T47D (cell line): ENCODE measurements at places on chromosomes 13 and 19.

GRCh38 chr19:29484876-29485275 lies 40.9 kb upstream of the VSTM2B start:
- DNase-seq = no peak

GRCh38 chr13:99812625-99813024 lies 158.9 kb downstream of the ZIC5 start:
- DNase-seq = no peak

GRCh38 chr13:46613409-46614049 lies 60.6 kb downstream of the LRCH1 start:
- no peak for DNase-seq

DNA sequence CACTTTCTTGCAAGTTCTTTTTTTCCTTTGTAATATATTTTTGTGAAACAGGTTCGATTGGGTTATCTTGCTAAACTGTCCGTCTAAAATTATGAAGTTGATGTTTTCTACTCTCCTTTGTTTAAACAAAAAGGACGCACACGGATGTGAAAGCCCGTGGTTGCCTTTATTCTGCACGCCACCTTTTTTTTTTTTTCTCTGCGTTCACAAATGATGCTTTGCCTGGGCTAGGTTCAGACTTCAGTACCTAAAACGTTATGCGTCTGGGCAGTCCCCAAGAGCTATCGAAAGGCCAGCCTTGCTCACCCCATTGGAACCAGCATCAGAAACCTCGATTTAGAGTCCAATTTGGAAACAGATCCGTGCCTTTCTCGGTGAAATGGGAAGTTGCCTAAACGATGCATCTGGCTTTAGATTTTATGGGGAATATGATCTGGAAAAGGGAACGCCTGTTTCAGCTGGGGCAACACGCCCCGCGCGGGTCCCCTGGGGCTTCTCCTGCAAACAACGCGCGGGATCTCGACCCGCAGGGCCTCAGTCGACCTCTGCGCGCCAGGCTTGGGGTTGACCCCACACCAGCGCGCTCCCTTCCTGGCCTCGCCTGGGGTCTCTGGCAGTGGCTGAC lies 113.9 kb downstream of the KCNRG start:
- DNase-seq = no peak

DNA sequence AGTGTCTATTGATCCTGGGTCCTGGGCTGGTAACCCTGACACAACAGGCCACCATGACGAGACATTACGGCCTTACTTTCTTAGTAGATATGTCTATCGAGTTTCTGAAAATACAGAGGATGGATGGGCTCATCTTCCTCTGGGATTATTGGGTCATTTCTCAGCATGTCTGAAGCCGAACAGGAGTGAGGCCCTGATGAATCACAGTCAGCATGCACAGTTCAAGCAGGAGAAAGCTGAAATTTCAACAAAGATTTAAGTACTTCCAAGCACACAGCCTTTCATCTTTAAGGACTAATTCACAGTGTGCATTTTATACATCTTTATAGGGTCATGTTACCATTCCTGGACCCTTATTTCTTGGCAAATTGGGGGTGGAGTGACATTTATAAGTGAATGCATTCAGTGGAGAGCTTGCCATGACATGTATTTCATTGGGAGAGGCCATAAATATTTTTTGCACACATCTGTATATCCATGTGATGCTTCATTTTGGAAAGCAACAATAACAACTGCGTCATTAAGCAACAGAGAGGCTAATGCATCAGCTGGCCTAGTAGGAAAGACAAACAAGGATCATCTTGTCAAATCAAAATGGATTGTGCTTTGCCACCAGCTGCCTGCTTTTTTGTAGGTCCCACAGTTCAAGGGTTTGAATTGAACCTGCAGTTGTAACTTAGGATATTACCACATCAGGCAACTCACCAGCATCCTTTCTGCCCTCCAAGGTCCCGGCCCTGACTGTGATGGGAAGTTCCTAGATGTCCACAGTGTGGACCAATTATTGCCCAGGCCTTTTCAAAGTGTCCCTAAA lies 143.5 kb downstream of the DNAJC15 start:
- DNase-seq = no peak

DNA sequence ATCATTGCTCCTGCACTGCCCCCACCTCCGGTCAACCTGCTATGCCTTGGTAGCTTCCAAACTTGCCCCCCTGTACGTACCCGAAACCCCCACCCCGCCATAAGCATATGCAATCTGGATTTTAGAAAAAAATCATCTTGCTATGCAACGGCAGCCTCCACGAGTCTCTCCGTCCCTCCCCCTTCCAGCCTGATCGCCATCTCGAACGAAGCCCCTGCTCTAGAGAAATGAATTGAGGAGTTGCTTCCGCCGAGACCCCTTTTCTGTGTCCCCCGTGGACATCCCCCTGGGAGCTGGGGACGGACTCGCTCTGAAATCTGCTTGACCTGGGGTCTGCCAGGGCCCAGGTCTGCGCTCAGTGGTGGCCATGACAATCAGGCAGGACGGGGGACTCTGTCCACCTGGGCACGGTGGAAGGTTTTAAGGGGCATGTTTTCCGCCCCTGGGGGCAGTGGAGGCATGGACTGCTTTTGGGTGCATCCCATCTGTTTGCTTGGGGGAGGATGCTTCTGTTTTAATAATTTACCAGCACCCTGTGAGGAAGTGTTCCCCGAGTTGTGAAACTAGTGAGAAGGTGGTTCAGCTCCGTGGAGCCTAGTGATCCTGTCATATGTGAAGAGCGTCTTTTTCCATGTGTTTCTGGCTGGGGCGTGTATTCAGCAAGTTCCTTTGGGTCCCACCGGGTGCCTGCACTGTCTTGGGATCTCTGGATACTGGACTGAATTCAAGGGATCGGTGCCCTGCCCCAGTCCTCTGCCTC lies 1.0 kb downstream of the KDM4B start:
- peak; percentile 25 for DNase-seq

DNA sequence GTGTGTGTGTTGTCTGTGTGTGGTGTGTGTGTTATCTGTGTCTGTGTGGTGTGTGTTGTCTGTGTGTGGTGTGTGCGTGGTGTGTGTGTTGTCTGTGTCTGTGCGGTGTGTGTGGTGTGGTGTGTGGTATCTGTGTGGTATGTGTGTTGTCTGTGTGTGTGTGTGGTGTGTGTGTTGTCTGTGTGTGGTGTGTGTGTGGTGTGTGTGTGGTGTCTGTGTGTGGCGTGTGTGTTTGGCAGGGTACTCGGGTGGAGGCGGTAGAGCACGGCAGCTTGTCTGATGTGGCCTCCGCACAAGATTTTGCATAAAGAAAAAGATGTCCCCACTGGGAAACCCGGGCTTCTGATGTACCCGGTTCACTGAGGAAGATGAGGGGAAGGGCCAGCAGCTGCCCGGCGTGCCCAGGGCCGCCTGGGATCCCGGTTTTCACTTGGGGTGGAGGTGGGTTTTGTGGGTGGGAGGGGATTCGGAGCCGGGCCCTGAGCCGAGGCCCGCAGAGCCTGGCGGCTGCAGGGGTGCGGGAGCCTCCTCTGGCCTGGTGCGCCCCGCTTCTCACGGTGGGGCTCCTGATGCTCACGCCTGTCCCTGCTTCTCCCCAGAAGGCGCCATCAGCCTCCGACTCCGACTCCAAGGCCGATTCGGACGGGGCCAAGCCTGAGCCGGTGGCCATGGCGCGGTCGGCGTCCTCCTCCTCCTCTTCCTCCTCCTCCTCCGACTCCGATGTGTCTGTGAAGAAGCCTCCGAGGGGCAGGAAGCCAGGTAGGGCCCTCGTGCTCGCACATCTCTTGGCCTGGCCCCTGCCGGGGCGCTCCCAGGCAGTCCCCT lies 21.2 kb downstream of the HDGFL2 start:
- no peak for DNase-seq

GRCh38 chr13:21613791-21614190 lies 9.8 kb upstream of the MICU2 start:
- no peak for DNase-seq

DNA sequence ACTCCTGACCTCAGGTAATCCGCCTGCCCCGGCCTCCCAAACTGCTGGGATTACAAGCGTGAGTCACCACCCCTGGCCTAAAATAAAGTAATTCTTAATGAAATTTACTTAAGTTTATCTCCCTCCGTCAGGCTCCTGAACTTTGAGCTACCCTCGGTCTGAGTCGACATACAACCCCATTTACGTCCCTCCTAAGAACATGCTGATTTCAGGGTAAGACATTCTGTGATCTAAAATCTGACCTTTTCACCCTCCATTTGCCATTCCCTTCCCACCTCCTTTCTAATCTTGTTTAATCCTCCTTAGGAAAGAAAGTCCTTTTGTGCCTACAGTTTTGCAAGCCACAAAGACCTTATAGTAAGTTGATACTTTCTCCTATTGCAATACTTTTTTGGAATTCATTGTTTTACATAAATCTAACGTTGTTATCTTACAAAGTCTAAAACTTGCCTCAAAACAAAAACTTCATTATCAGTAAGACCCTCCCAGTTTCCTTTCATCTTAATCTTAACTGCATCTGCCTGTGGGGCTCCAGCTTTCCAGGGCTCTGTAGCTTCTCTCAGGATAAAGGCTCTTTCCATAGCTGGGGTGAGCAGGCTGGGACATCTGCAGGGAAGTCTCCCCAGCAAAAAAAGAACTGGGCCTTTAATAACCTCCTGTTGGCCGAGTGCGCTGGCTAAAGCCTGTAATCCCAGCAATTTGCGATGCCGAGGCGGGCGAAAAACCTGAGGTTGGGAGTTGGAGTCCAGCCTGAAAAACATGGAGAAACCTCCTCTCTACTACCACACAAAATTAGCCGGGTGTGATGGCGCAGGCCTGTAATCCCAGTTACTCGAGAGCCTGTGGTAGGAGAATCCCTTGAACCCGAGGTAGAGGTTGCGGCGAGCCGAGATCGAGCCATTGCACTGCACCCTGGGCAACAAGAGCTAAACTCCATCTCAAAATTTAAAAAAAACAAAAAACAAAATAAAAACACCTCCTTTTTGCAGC lies 143.1 kb downstream of the ZNF737 start:
- DNase-seq = no peak

- DNase-seq = no peak
Measured at GRCh38 chr19:37346091-37346490, 24.8 kb upstream of the ZNF527 start.

DNA sequence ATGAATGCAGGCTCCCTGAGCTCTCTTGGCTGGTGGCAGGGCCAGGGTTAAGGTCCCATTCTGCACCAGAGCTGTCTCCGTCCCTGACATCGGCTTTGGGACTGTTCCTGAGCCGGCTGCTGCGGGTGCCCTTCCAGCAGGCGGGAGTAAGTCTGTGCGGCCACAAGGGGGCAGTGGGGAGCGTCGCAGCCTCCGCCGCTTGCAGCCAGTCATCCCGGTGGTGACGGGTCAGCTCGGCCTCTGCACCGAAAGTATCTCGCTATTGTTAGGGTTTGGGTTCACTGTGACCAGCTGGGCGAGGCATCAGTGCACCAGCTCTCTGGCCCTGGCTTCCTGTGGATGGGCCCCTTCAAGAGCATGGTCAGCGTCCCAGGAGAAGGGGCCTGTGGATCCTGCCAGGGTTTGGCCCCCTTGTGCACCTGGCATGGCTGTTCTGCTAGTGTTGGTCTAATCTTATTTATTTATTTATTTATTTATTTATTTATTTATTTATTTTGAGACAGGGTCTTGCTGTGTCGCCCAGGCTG lies 15.1 kb downstream of the NDUFB7 start:
- no peak for DNase-seq

DNA sequence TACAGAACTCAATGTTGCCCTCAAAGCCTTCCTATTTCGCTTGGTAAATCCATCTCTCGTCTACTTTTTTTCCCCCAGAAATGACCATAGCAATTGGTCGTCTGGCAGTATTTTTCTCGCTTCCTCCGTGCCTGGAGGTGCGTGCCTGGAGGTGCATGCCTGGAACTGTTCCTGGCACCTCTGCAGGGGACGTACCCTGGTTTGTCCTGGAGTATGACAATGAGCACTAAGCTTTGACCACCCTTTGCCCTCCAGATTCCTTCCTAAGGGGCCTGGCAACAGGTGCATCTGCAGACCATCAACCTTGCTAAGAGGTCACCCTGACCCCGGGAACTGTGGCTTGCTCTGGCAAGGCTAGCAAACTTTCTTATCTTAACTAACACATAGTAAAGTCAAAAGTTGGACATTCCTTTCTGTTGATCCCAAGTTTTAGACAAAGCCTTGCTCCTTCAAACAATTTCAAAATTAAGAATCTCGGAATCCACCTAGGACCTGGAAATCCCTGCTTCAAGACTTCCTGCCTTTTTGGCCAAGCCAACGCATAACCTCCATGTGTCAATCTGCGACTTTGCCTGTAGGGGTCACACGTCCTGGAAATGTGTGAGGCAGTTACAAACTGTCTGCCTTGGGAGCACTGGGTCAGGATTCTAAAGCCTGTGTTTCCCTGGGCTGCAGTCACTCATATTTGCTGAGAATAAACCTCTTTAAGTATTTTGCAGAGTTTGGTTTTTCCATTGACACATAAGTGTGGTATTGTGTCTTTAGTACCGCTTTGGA lies 28.8 kb upstream of the TUBGCP3 start:
- no peak for DNase-seq

DNA sequence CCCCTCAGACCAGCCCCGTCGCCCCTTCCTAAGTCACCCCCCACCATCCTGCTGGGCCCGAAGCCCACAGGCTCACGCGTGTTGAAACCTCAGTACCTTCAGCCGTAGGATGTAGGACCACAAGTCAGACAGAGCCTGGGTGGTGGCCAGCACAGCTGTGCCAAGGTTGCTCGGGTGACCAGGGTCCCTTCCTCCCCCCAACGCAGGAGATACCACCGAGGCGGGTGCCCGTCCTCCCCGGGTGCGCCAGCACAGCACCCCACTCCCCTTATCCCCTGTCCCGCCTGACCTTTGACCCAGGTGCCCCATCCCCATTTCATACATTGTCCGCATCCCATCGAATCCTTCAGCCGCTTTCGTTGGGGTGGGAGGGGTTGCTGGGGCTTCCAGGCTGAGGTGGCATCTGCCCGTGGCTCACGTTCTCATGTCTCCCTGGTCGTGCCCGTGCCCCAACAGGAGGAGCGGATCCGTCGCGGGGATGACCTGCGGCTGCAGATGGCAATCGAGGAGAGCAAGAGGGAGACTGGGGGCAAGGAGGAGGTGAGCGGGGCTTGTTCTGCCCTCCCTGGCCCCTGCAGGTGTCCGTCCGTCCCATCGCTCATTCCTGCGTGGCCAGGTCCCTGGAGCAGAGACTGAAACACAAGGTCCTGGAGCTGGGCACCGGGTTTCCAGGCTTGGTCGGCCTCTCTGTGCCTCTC lies 14.5 kb downstream of the EPN1 start:
- no peak for DNase-seq

GRCh38 chr13:112065867-112066623 lies 904 bp upstream of the SOX1 start:
- DNase-seq = no peak
